ENCODE measurements at places on chromosomes 13 and 19.

DNA sequence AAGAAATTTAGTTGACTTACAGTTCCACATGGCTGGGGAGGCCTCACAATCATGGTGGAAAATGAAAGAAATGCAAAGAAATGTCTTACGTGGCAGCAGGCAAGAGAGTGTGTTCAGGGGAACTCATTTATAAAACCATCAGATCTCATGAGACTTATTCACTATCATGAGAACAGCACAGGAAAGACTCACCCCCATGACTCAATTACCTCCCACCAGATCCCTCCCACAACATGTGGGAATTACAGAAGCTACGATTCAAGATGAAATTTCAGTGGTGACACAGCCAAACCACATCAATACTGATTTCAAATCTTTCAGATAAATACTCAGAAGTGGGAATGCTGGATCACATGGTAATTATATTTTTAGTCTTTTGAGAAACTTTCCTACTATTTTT is 1357.9 kb downstream of the SLITRK5 start:
- no peak for DNase-seq

DNA sequence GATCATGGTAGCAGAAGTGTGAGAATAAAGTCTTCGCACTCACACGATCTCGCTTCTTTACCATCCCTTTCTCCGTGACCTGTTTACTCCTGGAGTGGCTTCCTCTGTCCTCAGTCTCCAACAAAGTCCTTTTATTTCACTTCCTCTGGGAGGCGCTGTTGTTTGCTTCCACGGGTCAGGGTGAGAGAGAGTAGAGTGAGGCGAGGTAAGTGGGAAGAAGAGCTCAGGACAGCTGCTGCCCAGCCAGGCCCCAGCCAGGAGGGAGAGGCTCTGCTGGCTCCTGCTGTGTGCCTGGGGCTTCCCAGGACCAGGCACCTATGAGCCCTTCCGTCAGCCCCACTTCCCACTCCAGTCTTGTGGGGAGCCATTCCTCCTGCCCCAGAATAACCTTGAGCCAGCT is 242.1 kb downstream of the FGF9 start:
- no peak for DNase-seq

- no peak for DNase-seq
Measured at GRCh38 chr13:93217721-93218261, 8.8 kb upstream of the GPC6 start.

DNA sequence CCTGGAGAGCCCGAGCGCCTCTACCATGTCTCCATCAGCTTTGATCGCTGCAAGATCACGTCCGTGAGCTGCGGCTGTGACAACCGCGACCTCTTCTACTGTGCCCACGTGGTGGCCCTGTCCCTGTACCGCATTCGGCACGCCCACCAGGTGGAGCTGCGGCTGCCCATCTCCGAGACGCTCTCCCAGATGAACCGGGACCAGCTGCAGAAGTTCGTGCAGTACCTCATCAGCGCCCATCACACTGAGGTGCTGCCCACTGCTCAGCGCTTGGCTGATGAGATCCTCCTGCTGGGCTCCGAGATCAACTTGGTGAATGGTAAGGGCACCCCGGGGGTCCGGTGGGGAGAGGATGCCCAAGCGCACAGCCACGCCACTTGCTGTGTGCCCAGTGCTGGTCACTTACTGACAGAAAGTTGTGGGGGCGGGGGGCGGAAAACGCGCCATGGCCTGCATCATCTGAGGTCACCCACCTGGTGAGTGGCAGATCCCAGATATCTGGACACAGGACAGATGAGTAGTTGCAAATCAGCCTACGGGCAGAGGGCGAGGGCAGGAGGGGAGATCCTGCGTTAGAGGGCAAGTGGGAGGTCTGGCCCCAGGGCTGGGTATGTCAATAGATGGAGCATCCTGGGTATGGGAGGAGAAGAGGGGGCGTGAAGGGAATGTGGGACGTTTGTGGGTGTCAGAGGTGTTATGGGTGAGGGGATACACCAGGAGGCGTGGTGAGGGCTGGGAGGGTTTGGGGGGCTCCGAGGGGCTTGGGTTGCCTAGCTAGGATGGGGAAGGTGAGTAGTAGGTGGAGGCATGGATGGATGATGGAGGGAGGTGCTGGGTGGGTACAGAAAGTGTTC is 9.8 kb downstream of the ZSWIM4 start:
- DNase-seq = peak; percentile 33

DNA sequence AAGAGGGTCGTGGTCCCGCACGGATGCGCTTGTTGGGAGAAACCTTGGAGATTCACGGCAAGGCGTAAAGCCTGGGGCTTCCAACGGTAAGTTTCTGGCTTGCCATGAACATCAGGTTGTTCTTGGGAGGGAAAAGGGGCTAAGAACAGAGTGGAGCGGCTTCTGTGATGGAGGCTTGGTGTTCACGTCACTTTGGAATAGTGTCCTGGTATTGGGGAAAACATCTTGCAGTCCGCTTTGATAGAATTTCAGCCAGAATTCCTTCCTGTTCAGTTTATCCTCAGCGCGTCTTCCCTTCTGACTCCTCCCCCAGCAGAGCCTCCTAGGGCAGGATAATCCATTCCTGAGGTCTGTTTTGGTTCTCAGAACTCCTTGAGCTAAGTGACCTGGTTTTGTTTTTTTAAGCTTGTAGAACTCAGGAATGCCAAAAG is 2.0 kb downstream of the KCTD15 start:
- no peak for DNase-seq

GRCh38 chr13:100883453-100883852 is 208.9 kb upstream of the TMTC4 start:
- no peak for DNase-seq

GRCh38 chr19:13160557-13160956 is 10.3 kb downstream of the IER2 start:
- no peak for DNase-seq

GRCh38 chr13:37627428-37627827 is 28.9 kb upstream of the POSTN start:
- no peak for DNase-seq

- peak; percentile 24 for DNase-seq
Measured at GRCh38 chr19:58229255-58229639, 533 bp downstream of the ZNF544 start.

GRCh38 chr19:2455851-2456570 is 748 bp downstream of the LMNB2 start:
- DNase-seq = peak; percentile 73

DNA sequence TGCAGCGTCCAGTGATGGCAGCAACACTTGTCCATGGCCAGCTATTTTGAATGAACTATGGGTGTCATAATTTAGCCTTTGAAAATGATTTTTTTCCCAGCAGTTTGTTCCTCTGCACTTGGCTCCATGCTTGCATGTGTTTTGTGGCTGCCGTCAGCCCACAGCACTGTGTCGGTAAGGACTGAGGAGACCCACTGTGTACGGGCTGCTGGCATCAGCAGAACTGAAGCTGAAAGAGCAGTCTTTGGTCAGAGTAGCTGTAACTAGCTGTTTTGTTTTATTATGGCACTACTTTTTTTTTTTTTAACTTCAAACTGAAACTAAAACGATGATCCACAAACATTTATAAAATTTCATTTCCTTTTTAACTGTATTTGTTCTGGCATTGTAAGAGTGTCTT is 50.3 kb upstream of the TEX29 start:
- no peak for DNase-seq

DNA sequence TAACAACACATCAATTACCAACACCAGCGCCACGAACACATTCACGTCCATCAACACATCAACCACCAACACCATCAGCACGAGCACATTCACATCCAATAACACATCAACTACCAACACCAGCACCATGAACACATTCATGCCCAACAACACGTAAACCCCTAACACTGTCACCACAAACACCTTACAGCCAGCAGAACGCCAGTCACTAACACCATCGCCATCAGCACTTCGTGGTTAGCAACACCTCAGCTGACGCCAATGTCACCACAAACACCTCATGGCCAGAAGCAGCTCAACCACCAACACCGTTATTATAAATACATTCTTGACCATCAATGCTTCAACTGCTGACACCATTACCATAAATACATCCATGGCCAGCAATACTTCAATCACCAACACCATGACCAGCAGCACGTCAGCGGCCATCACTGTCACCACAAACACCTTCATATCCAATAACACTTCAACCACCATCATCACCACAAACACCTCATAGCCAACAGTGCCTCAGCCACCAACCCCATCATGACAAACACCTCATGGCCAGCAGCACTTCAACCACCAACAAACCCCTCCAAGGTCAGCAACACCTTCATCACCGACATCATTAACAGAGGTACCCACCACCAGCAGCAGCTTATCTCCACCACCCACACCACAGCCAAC is 9.4 kb downstream of the FCER2 start:
- DNase-seq = no peak

DNA sequence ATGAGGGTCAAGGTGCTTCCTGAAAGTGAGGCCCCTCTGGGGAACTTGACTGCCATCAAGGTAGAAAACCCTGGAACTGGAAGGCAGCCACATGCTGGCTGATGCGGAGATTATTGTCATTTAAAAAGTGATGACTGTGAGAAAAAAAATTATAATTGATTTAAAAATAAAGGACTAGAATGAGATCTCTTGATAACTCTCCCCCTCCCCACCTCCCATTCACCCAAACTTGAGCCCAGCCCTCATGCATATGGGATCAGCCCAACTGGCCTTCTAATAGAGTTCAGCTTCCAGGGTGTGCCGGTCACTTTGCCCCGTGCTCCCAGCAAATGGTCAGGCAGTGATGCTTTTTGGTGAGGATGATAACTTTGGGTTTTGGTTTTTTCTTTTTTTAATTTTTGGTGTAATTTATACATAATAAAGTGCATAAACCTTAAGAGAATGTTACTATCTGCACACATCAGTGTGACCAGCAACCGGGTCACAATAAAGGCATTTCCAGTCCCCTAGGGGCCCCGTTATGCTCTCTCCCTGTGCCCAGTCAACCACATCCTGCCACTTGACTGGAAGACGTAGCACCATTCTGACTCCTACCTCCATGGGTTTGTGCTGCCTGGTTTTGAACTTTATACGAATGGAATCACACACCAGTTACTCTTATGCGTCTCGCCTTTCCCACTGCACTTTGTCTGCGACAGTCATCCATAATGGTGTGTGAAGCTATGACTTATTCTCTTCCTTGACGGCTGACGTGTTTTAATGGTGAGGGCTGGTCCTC is 187.9 kb downstream of the USP12 start:
- no peak for DNase-seq

DNA sequence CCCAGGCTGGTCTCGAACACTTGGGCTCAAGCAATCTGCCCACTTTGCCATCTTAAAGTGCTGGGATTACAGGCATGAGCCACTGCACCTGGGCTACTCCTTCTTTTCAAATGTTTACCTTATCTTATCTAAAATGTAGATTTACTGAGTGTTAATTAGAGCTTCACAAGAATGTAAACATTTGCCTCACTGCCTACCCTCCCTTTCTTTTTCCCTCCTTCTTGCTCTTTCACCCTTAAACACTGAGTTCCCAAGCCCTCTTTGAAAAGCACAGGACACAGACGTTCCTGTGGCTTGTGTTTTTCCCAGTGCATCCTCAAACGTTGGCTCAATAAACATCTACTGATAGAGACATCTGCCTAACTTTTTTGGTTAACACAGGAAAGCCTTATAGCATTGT is 32.7 kb upstream of the CYSLTR2 start:
- DNase-seq = no peak

DNA sequence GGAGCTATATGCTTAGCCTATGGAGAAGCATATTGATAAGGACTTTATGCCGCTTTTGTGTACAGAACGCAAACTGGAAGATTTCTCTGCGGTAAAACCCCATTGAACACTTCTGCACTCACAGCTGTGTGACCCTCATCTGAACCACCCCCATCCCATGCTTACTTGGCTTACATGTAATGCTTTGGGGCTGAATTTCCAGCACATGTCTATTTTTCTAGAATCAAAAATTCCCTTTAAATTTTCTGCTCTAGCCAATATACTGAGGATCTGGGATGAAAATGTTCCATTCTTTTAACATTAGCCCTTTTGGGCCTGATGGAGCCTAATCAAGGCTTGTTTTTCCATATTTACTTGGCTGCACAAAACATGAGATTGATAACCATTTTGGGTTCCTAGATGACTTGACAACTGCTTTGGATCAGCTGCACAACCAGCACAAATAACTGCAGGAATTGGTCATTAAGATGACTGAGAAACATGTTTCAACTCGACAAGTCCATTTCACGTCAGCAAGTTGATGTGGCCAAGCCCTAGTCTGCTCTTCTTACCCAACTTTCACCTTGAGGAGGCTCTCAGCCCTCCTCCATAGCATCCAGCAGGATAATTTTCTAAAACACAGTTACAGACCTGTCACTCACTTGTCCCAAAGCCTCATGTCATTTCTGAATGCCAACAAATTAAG is 52.4 kb downstream of the TNFSF11 start:
- DNase-seq = no peak

- peak; percentile 23 for DNase-seq
Measured at GRCh38 chr19:44552324-44552723, 22.8 kb upstream of the CEACAM20 start.

GRCh38 chr13:42258747-42259146 is 13.2 kb upstream of the AKAP11 start:
- no peak for DNase-seq

DNA sequence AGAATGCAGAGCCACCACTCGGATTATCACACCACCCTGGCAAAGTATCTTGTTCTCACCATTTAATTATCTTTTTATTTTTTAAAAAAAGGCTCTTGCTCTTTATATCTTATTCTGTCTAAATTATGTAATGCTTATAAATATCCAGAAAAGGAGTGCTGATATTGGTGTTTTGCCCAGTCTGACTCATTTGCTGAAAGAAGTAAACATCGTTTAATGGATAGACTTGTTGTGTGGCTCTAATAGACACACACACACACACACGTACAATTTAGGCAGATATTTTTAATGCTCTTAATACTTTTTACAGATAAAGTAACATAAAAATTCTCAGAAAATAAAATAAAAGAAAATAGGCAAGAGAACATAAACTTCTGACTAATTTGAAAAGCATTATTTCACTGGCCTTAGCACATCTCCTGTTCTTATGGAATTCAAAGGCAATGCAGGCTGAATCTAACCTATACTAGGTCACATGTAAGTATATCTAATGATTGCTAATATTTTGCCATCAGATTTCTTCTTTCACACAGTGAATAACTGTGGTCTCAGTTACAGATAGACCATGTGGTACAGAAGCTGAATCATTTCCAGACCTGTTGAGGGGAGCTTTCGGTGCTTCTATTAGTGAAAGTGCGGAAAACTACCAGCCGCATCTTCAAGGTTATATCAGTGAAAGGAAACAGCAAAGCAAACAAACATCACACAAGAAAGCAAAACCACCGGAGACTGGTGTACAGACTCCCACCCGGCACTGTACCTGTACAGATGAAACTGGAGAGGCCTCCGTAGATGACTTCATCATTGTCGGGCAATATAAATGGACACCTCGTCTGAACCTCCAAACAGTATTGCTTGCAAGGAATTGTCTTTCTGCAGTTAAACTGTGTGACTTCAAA is 642.1 kb upstream of the ARGLU1 start:
- DNase-seq = no peak

GRCh38 chr13:23725922-23726321 is 155.7 kb downstream of the TNFRSF19 start:
- DNase-seq = no peak

GRCh38 chr13:54628383-54628782 is 1599.8 kb downstream of the OLFM4 start:
- no peak for DNase-seq

GRCh38 chr13:108895220-108895704 is 265.9 kb downstream of the MYO16 start:
- peak; percentile 23 for DNase-seq
